CD8-positive, alpha-beta memory T cell (primary cell): ENCODE measurements at places on chromosomes 5 and 9. TPM values are rescaled to one million over a fixed set of nuclear protein-coding genes. Genes with fewer than 3 reads are reported as not detected.

- H3K4me3 ChIP-seq = no peak overlapping the region
- H3K36me3 ChIP-seq = no peaks in the 10 kb centered on the region
- no peak overlapping the region for H3K27ac ChIP-seq
- DNase-seq = no peak
These were observed 282.6 kb downstream of the ELAVL2 start for GRCh38 chr9:23543419-23543818.

DNA sequence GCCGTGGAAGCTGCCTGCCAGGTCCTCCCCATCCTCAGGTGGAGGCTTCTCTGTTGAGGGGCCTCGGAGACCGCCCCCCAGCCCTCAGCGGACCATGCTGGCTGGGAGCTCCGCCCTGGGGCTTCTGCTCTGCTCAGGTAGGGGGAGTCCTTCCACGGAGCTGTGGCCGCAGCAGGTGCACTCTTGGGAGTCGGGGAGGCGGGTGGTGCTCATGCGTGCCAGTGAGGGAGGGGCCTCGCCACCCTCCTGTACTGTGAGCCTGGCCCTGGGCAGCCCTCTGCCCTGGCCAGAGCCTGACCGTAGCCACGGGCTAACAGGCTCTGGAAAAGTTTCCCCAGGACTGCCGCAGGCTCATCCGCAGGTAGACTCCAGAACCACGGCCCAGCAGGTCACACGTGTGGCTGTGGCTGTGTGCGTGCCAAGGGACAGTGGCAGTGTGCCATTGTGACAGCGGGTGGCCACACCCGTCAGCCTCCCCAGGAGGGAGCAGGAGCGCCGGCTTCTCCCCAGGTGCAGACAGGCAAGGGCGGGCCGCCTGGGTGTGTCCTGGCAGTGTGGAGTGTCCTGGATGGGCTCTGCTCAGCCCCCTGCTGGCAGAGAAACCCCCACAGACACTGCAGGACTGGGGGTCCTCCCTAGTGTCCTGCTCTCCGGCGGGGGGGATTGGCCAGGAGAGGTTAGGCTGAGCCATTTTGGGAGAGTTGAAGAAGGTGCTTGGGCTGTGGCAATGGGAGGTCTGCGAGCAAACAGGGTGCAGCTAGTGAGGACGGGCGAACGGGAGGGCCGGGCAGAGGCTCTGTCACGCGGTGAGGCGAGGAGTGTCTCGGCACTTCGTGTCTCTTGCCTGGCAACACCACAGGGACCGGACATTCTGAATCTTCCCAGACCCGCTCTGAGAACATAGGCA, 29.5 kb downstream of the TPPP start:
- H3K27me3 ChIP-seq = no peaks in the 10 kb centered on the region
- no peak overlapping the region for H3K27ac ChIP-seq
- H3K4me1 ChIP-seq = no peaks in the 10 kb centered on the region
- no peak for DNase-seq
- H3K36me3 ChIP-seq = no peaks in the 10 kb centered on the region
- no peak overlapping the region for H3K4me3 ChIP-seq

GRCh38 chr9:132194508-132194907, 32.6 kb downstream of the NTNG2 start:
- no peaks in the 10 kb centered on the region for H3K27me3 ChIP-seq
- no peaks in the 10 kb centered on the region for H3K36me3 ChIP-seq
- no peak overlapping the region for H3K4me3 ChIP-seq
- no peak overlapping the region for H3K27ac ChIP-seq
- no peak for DNase-seq

GRCh38 chr9:29730163-29730562, 2156.9 kb upstream of the C9orf72 start:
- no peak overlapping the region for H3K27ac ChIP-seq
- no peaks in the 10 kb centered on the region for H3K36me3 ChIP-seq
- H3K4me3 ChIP-seq = no peak overlapping the region
- no peaks in the 10 kb centered on the region for H3K4me1 ChIP-seq

GRCh38 chr9:75190762-75191161, 102.4 kb downstream of the OSTF1 start:
- H3K4me3 ChIP-seq = no peak overlapping the region
- no peak overlapping the region for H3K27ac ChIP-seq
- peaks cover 3% of the 10 kb centered on the region for H3K4me1 ChIP-seq

Gene NUTM2G
- total RNA-seq = not detected

DNA sequence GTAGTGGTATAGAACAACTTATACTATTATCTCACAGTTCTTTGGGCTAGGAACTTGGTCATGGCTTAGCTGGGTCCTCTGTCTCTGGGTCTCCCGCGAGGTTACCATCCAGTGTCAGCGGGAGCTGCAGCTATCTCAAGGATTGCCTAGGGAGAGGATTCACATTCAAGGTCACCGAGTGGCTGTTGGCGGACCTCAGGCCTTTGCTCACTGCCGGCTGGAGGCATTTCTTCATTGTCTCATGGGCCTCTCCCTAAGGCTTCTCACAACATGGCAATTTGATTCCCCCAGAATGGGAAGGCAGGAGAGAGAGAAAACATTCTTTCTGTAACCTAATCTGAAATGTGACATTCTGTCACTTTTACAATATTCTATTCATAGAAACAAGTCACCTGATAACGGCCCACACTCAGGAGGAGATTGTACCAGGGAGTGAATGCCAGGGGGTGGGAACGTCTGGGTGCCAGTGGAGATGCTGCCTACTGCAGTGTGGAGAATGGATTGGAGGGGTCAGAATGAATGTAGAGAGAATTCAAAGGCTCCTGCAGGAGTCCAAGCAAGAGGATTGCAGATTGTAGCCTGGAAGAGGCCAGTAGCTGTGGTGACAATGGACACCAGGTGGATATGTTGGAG, 29.5 kb upstream of the ANKRD18A start:
- no peak overlapping the region for H3K27ac ChIP-seq
- DNase-seq = no peak
- H3K27me3 ChIP-seq = no peaks in the 10 kb centered on the region
- H3K4me3 ChIP-seq = no peak overlapping the region

- no peak for DNase-seq
- no peaks in the 10 kb centered on the region for H3K27me3 ChIP-seq
These were observed 47.5 kb downstream of the RAPGEF6 start for GRCh38 chr5:131587541-131587940.

Gene ZNF484
- 8.8 TPM for total RNA-seq

DNA sequence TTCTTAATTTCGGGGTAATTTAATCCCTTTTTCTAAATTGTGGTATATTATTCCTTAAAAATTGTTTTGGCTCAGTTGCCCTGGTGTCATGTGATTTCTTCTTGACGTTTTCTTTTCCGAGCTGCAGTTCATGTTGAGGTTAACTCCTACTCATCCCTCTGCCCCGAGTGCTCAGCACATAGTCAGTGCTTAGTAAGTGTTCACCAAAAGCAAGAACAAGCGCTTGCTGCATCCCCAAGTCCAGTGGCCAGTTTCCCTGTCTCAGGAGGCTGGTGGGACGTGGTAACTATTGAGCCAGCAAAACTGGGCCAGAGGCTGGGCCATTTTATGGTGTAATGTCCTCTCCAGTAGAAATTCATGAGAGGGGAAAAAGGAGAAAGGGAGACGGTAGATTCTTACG, 23.3 kb downstream of the TRIO start:
- no peak for DNase-seq
- no peak overlapping the region for H3K4me3 ChIP-seq
- no peaks in the 10 kb centered on the region for H3K4me1 ChIP-seq
- no peaks in the 10 kb centered on the region for H3K36me3 ChIP-seq
- no peaks in the 10 kb centered on the region for H3K27me3 ChIP-seq
- H3K27ac ChIP-seq = no peak overlapping the region

GRCh38 chr9:77175151-77175550, 2.2 kb upstream of the VPS13A start:
- peaks cover 16% of the 10 kb centered on the region for H3K4me1 ChIP-seq
- no peaks in the 10 kb centered on the region for H3K36me3 ChIP-seq
- H3K27ac ChIP-seq = no peak overlapping the region
- no peaks in the 10 kb centered on the region for H3K27me3 ChIP-seq
- no peak for DNase-seq

- H3K36me3 ChIP-seq = no peaks in the 10 kb centered on the region
- H3K4me1 ChIP-seq = no peaks in the 10 kb centered on the region
- H3K4me3 ChIP-seq = no peak overlapping the region
- no peaks in the 10 kb centered on the region for H3K27me3 ChIP-seq
- no peak overlapping the region for H3K27ac ChIP-seq
These were observed 78.0 kb downstream of the NRG2 start for GRCh38 chr5:139964994-139965565.

Gene CAMK4
- 68.7 TPM for total RNA-seq

DNA sequence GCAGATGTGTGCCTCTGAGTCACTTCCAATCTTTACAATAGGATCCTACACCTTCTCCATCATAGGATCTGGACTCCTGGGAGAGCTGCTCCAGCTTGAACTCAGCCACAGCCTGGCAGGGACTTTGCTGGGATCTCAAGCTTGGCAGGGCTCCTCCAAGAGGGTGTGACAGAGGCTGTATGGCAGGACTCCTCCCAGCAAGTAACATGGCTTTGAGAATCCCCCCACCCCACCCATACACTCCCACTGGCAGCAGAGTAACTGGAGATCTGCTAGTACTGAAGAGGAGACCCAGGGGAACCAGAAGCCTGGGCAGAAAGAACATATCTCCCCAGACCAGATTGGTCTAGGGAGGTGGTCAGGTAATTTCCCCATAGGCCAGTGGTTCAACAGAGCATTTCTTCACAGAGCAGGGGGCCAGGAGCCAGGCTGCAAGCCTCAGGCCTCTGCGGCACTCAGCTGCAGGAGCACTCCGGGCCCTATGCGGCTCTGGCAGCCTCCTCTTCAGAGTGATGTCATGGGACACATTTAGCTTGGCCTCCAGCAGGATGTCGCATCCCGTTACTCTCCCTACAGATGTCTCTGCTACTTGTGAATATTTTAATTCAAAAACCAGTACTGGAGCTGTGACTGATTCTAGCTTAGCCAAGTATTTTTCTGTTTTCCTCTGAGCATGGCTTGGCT, 1.7 kb upstream of the ACSL6 start:
- DNase-seq = no peak
- no peaks in the 10 kb centered on the region for H3K36me3 ChIP-seq
- no peak overlapping the region for H3K4me3 ChIP-seq
- H3K4me1 ChIP-seq = peaks cover 20% of the 10 kb centered on the region
- no peak overlapping the region for H3K27ac ChIP-seq
- peaks cover 3% of the 10 kb centered on the region for H3K27me3 ChIP-seq

- no peaks in the 10 kb centered on the region for H3K4me1 ChIP-seq
- H3K27ac ChIP-seq = no peak overlapping the region
- no peaks in the 10 kb centered on the region for H3K27me3 ChIP-seq
- H3K36me3 ChIP-seq = no peaks in the 10 kb centered on the region
These were observed 120.2 kb downstream of the SEMA6A start for GRCh38 chr5:116454417-116454927.

Gene BAAT
- total RNA-seq = not detected

Gene SLC6A18
- not detected for total RNA-seq

DNA sequence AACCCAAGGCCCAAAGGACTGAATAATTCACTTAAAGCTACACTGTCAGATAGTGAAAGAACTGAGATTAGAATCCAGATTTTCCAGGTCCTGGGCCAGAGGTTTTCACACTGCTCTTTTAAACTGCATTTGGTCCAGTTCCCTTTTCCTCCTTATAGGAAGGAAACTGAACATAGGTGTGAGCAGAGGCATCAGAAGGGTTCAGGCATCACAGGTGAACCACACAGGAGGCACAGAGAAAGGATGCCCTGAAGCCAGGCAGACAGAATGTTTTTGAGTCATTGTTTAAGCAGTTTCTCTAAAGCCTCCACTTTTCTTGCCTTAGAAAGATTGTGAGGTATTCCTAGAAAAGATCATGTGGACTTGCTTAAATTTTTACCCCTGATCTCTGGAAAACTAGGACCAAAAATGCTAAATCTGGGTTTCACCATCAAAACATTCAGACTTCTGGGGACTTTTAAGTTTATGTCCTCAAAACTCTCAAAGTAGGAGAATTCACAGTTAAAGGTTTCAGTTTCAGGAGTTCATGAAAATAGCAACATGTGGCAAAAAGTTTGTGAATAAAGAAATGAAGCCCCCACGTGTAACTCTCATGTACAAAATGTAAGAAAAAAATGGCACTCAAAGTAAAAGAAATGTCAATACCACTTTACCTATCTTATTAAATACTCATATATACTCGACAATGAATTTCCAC, 386.1 kb downstream of the NTRK2 start:
- H3K4me1 ChIP-seq = no peaks in the 10 kb centered on the region
- no peaks in the 10 kb centered on the region for H3K27me3 ChIP-seq
- no peak for DNase-seq

DNA sequence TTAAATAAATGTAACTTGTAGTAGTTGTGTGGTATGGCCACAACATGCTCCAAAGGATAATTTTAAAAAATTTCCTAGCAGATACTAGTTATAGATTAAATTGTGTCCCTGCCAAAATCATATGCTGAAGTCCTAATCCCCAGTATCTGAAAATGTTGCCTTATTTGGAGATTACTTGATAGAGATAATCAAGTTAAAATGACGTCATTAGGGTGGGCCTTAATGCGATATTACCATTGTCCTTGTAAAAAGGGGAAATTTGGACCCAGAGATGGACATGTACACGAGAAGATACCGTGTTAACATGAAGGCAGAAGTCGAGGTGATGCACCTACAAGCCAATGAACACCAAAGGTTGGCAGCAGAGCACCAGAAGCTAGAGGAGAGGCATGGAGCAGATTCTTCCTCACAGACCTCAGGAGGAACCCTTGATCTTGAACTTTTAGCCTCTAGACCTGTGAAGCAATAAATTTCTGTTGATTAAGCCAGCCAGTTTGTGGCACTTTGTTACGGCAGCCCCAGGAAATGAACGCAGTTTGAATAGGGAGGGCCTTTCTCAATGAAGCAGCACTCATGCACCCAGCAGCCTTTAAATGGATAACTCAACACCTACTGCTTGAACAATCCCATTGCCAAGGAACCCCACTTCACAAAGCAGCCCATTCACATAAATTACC, 148.9 kb downstream of the ARHGAP26 start:
- no peak overlapping the region for H3K4me3 ChIP-seq
- H3K27me3 ChIP-seq = no peaks in the 10 kb centered on the region
- peaks cover 3% of the 10 kb centered on the region for H3K36me3 ChIP-seq
- H3K27ac ChIP-seq = no peak overlapping the region
- no peak for DNase-seq

DNA sequence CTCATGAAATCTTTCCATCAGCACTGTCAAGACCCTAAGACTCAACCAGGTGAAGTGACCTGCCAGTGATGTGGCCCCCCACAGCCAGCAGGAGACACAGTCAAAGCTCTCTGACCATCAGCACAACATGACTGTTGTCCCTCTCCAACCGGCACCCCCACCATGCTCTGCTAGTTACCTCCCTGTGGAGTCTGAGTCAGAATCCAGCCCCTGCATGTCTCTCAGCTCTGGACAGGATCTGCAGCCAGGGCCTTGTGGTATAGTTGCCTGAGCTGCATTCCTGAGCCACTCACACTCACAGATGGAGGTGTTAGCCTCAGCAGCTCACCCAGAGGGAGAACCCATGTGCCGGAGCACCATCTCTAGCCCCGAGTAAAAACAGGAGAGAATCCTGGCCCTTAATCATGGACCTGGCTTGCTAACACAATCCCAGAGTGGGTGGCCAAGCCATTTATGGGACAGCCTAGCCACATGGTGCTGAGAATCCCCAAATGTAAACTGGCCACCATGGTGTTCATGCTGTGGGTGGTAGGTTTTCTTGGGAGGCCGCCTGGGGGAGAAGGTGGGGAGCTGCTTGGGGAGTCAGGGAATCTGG, 237.8 kb downstream of the PAPPA start:
- H3K27me3 ChIP-seq = no peaks in the 10 kb centered on the region
- no peak for DNase-seq
- no peak overlapping the region for H3K4me3 ChIP-seq
- H3K36me3 ChIP-seq = no peaks in the 10 kb centered on the region
- no peaks in the 10 kb centered on the region for H3K4me1 ChIP-seq

- H3K27me3 ChIP-seq = no peaks in the 10 kb centered on the region
- H3K36me3 ChIP-seq = no peaks in the 10 kb centered on the region
- no peaks in the 10 kb centered on the region for H3K4me1 ChIP-seq
- H3K4me3 ChIP-seq = no peak overlapping the region
- H3K27ac ChIP-seq = no peak overlapping the region
- no peak for DNase-seq
These were observed 212.1 kb upstream of the NUDT12 start for GRCh38 chr5:103774721-103775120.
